HuH-7 (cell line): ENCODE measurements at places on chromosomes 13 and 19.

DNA sequence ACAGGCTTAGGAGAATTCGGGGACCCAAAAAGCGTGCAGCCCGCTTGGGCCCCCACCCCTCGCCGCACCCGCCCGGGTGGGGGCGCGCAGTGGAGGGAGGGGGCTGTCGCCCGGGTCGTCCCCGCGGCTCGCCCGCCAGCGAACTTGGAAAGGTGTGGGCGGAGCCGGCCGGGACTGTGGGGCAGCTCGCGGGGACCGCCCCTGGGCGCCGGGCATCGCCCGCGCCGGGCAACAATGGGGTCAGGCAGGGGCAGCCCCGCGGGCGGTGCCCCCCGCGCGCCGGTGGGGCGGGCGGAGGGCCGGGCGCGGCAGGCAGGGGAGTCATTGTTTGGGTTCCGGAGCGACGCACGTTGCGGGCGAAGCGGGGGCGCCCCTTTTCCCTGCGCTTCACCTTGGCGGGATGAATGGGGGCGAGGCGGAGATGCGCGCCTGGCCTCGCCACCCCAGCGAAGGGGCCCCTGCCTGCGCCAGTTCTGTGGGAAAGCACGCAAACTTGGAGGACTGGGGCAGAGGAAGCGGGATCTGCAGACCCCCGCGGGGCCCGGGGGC, 647 bp upstream of the KLF12 start:
- DNase-seq = peak; percentile 40

DNA sequence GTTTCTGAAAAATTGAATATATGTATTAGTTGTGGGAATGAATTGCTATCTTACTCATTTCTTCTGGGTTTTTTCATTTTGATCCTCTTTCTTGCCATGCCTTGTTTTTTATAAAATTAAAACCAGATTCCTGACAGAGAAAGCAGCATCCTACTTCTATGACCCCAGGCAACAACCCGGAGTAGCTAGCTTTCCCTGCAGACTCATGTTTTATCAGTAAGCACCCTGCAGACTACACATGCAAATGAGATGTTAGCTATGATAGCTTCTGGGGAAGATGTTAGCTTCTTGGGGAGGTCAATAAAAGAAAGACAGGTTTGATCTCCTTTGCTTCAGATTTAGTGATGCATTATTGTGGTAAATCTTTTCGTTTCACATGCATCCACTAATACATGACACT, 1598.6 kb downstream of the SLITRK5 start:
- DNase-seq = no peak

- peak; percentile 90 for DNase-seq
Observed at GRCh38 chr19:19776206-19777008, 43.5 kb upstream of the ZNF14 start.

GRCh38 chr19:4587527-4587926, 28.0 kb upstream of the SEMA6B start:
- DNase-seq = no peak

- no peak for DNase-seq
Observed at GRCh38 chr19:53183146-53183764, 9.9 kb downstream of the ZNF665 start.

DNA sequence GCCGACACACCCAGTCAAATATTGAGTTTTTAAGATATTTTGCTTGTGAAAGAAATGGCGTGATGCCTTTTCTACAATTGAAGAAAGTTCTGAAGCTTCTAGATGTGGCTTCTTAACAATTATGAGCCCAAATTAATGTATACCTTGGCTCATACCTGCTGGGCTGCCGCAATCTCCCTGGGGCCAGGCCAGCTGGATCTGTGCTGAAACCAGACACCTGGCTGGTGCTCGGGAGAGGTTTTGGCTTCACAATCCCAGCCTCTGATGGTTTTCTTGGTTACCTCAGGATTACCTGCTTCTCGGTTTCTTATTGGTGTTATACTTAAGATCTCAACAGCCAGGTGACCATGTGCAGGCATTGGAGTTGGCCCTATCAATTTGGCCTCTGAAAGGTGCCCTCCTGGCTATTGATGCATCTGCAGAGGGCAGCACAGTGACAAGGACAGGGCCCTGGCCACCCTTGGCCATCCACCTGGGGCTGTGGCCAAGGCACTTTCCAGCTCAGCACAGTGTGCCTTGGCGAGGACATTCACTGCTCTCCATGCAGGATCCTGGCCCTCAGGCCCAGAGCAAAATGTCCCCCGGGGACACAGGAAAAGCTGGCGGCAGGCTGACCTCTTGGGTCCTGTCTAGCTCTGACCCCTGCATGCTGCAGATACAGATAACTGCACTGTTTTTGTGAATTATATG, 305.0 kb downstream of the ZNF536 start:
- DNase-seq = no peak

DNA sequence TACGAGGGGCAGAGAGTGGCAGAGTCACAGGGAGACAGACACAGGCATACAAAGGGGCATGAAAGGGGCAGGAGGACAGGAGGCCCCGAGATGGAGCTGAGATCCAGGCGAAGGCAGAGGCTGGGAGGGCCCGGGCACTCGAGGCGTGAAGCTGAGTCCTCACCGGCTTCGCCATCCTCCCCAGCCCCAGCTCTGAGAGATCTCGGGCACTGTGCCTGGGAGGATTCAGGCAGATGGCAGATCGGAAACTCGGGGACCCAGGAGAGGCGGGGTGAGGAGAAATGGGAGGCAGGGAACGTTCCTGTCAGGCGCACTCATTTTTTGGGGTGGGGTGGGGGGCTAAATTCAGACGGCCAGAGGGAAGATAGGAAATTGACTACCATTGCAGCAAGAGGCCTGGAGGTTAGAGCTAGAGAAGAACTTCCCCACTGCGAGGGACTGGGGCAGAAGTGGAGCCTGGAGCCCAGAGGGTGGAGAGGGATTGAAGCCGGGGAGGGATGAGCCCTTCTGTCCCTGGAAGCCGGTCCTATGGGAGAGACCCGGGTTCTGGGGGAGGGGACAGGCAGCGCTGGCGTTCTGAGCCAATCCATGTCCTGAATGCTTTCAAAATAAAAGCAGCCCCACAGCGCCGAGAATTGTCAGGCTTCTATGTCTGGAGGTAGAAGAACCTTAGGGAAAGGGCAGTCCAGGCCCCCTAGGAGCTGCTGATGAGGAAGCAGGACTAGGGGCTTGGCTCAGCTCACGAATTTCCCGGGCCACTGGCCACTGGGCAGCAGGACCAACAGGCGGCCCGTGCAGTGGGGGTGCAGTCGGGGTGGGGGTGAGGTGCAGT, 12.6 kb downstream of the LRRC4B start:
- DNase-seq = no peak

DNA sequence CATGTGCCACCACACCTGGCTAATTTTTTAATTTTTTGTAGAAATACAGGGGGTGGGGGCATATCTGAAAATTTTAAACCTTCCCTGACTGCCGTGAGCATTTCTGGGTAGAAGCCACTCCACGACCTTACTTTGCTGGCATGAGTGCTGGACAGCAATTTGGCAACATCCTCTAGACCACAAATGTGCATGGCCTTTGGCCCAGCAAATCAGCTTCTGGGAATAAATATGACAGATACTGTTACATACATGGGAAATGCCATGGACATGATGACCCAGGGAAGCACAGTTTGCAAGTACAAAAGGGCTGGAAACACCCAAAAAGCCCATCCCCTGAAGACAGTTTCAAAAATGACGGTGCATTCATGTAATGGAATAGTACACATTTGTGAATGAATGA, 3.2 kb upstream of the PVR start:
- DNase-seq = no peak

- no peak for DNase-seq
Observed at GRCh38 chr19:54871696-54872095, 2.3 kb upstream of the FCAR start.

- no peak for DNase-seq
Observed at GRCh38 chr13:99875391-99875790, 96.2 kb downstream of the ZIC5 start.

- no peak for DNase-seq
Observed at GRCh38 chr13:31870511-31870910, 131.2 kb downstream of the RXFP2 start.
